ENCODE measurements at places on chromosomes 6 and 20.
A peak's percentile ranks its signal among the peaks of the same experiment; 100 is the strongest.

GRCh38 chr6:89509777-89510281 lies 76.9 kb downstream of the ANKRD6 start:
- DNase-seq: no peak

DNA sequence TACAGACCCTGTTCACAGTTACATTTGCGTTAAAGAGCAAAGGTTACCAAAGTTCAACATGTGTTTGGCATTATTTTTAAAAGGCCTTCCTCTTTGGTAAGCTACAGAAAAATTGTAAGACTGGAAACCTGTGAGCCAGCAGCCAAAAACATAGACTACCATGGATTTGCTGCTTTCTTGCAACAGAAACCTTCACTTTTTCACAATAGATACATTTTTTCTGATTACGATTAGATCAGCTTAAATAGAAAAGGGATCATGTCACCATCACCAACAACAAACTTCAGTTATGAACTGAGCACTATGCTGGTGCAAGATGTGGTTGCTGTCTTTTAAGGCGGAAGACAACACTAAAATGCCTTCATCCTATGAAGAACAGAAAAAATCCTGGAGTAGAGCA lies 112.3 kb upstream of the MARCKS start:
- DNase-seq: no peak

DNA sequence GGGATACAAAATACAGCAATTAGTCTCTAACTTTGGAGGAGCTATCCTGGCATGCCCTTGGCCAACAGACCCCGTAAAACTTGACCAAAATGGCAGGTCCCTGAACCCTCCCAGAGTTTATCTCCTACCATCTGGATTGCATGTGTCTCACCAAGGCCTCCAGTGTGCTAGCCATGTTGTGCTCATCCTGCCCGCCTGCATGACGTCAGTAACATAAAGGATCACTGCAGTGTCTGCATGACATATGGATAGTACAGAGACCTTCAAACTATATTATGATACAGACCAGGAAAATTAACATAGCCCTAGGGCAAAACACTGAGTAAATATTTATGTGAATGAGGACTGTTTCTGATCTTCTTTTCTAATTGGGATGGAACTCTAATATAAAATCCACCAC lies 25.3 kb downstream of the CPXM1 start:
- no peak for DNase-seq

GRCh38 chr6:17360564-17360963 lies 32.8 kb upstream of the CAP2 start:
- no peak for DNase-seq

- no peak for DNase-seq
Measured at GRCh38 chr20:4483961-4484360, 237.7 kb upstream of the PRND start.

DNA sequence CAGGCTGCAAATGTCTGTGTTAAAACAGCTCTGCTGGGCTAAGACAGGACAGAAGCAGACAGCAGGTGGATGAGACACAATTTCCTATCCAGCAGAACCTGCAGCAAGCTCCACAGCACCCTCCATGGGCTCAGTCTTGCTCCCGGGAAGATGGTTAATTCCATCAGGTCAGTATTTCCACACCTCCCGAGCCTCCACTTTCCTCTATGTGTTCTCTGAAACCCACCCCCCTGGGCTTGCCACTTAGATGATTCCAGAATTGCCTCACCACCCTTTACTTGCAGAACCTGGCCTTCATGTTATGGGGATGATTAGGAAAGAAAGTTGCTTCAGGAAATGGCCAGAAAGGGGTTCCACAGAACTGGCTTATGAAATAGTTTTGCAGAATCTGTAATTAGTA lies 43.8 kb downstream of the ERMARD start:
- DNase-seq: no peak

GRCh38 chr6:158543606-158544185 lies 16.2 kb upstream of the TMEM181 start:
- DNase-seq: no peak

DNA sequence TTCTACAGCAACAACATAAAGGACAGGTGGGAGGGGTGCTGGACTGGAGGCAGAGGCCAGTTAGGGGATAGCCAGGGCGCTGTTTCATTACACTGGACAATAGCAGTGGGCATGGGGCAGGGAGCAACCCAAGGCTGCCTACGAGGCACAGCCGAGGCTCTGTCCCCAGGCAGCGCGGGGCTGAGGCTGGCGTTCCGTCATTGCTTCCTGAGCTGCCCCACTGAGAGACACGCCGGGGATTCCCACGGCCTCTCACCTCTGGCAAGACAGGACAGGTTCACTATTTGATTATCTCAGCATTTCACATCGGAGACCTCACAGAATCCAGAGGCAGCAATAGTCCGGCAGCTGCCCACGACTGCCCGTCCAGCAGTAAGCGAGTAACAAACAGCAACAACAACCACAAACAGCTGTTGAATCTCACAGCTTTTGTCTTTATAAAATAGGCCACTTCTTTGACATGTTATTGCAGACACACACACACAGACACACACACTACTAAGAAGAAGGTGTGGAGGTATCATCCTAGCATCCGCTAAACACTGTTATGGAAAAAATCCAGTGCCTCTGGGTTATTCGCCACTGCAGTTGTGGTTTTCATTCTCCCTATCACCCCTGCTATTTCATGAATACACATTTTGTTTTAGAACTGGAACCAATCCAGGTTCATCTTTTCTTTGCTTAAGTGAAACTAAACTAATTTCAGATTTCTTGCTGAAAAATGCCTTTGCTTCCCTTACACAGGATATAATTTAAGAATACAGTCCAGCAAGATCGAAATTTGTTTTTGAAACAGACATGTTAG lies 19.5 kb downstream of the KIF25 start:
- DNase-seq: no peak

DNA sequence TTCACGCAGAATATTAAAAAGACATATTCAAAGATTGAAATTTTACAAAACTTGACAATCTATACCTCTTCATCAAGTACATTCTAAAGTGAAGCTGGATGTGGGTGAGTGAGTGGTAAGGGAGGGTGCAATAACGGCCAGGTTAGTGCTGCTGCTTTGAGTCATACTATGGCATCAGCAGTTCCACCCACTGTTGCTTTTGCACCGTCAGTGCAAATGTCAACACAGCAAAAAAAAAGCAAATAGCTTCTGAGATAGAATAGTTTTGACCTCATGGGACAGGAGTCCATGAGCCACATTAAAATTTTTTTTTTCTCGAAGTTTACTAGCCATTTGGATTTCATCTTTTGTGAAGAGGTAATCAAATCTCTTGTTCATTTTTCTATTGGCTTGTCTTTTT lies 31.8 kb downstream of the PSMF1 start:
- no peak for DNase-seq

GRCh38 chr6:43970068-43970912 lies 157.0 kb downstream of the MRPL14 start:
- peak; percentile 6 for DNase-seq

- no peak for DNase-seq
Measured at GRCh38 chr20:22977047-22977785, 57.9 kb upstream of the SSTR4 start.

DNA sequence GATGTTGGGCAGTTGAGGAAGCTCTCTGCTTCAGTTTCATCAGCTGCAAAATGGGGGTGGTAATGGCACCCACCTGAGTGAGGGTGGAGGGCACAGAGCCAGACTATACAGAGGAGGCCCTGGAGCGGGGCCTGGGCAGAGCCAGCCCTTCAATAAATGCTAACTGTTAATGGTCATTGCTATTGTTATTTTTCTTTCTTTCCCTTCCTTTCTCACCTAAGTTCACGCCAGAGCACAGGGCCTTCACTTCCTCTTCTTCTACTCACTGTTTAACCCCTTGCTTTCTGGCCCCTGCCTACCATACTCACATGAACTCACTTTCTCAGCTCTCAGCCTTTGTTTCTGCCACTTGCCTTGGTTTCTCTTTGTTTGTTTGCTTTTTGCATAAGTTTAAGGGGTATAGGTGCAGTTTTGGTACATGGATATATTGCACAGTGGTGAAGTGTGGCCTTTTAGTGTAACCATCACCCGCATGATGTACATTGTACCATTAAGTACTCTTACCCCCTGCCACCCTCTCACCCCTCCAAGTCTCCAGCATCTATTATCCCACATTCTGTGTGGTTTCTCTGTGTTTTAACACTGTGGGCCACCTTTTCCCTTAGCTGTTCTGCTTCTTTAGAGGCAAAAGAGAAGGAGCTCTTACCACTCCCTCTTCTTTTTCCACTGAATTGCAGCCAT lies 7.5 kb upstream of the RREB1 start:
- no peak for DNase-seq

- DNase-seq: no peak
Measured at GRCh38 chr6:53349209-53349693, 501 bp upstream of the ELOVL5 start.

DNA sequence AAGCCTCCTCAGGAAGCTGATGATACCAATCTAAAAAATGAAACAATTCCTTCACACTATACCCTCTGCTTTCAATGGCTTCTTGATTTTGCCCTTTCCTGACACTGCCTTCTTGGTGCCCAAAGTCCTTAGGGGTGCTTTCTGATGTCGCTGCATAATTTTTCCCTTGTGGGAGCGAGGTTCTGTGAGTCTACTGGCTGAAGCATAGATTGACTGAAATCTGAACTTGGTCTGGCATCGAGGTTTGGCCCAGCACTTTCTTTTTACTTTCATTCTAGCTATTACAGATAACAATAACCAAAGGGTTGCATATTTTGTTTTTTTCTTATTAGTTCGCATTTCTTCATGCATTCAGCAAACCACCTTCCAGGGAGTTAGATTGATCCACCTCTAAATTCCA lies 65.8 kb downstream of the E2F3 start:
- no peak for DNase-seq

- no peak for DNase-seq
Measured at GRCh38 chr6:127207591-127208120, 59.0 kb upstream of the RNF146 start.

DNA sequence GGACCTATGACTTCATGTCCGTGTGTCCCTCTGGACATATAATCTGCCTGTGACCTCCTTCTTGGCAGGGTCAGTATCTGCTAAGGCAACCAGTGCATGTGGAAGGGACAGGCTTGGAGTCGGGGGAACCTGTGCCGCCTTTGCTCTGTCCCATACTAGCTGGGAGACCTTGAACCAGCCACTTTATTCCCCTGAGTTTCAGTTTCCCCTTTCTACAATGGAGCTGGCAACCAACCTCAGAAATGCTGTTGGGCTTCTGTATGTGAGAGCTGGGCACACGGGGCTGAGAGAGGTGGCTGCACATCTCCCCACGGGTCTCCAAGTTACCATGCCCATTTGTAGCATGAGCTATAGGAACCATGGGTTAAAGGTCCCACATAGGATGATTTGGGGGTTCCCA lies 53.8 kb downstream of the CD40 start:
- no peak for DNase-seq

GRCh38 chr20:51712501-51713212 lies 55.5 kb downstream of the ATP9A start:
- DNase-seq: peak; percentile 25

DNA sequence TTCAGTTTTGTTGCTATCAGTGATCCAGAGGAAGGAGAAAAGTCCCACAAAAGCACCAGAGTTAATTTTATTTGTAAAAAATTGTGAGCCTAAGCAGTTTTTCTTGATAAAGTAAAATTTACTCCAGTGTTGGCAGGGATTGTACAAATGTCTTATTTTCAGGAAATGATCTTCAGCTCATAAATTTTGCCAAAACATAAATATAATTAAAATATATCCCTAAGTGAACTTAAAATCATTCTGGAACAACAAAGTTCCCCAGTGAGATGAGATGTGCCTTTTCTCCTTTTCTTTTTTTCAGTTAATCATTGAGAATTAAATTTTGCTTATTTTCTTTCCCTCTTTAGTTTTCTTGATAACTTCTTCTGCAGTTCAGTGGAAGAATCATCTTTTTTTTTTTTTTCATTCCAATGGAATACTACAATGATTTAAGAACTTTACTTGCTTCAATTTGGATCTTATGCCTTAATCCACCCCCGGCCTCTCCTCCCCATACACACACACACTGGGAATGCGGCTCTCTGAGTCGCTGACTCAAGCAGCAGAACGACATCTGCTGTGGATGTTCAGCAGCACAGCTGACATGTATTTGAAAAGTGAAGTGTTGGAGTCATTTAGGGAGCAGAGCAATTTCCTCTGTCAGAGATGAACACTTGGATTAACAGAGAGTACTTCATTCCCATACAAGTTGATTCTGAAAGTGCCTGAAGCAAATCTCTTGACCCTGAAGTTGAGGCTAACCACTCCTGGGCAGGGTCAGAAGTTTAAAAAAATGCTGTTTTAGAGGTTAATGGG lies 27.7 kb upstream of the LAMA4 start:
- peak; percentile 25 for DNase-seq

DNA sequence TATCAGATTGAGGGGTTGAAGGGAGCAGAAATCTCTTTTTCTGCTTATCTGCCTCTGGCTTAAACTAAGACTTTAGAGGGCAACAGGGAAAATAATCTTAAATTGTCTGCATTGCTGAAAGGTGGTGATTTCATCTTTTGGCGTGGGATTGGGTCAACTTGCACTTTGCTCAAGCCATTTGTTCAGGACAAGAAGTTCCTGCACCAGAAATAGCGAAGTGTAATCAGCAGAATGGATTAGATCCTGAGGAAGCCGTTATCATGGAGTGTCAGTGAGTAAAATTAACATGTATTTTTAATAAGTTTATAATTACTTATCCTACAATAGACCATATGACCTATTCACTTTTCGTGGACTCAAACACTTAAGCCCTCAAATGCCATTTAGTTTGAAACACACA lies 249.3 kb downstream of the CD83 start:
- DNase-seq: no peak

GRCh38 chr6:82178759-82179112 lies 68.8 kb downstream of the IBTK start:
- DNase-seq: no peak

GRCh38 chr20:14291502-14291901 lies 45.9 kb downstream of the FLRT3 start:
- no peak for DNase-seq

All from WERI-Rb-1 (cell line).